Testis (tissue), 5 donors: ENCODE measurements at places on chromosomes 1 and 21. TPM values are rescaled to one million over a fixed set of nuclear protein-coding genes. Genes with fewer than 3 reads are reported as not detected.

S100A14 gene
- not detected for total RNA-seq

PROX1 gene
- 4.2 TPM for total RNA-seq

MEX3A gene
- 3.0 TPM for total RNA-seq

AKIRIN1 gene
- total RNA-seq, result 169 TPM

PKNOX1 gene
- total RNA-seq, result 22.1 TPM

BGLAP gene
- total RNA-seq, result 1.5 TPM

- no peaks in the 10 kb centered on the region for H3K27me3 ChIP-seq
- H3K27ac ChIP-seq, result peak overlapping the region; percentile 38
- H3K36me3 ChIP-seq, result no peaks in the 10 kb centered on the region
Measured at GRCh38 chr1:23103001-23103889, 65.4 kb downstream of the LUZP1 start.

DNA sequence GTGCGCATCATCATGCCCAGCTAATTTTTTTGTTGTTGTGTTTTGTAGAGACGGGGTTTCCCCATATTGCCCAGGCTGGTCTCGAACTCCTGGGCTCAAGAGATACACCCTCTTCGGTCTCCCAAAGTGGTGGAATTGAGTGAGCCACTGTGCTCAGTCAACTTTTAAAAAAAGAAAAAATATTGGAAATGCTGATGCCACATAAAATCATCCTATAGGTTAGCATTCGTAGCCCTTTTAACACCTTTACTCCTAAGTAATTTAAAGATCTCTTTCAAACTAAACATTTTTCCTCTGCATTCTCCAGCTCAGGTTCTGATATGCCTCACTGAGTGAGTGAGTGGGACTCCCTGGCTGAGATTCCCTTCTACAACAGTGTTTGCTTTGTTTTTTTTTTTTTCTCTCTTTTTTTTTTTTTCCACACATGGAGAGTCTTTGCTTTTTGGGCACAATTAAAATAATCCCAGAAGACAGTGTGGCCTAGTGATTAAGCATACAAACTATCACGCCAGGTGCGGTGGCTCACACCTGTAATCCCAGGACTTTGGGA, 74.0 kb downstream of the LPGAT1 start:
- no peak overlapping the region for H3K27ac ChIP-seq
- H3K4me1 ChIP-seq, result no peaks in the 10 kb centered on the region
- no peaks in the 10 kb centered on the region for H3K36me3 ChIP-seq
- no peak overlapping the region for H3K4me3 ChIP-seq
- H3K27me3 ChIP-seq, result no peaks in the 10 kb centered on the region

- H3K4me1 ChIP-seq, result no peaks in the 10 kb centered on the region
- H3K27ac ChIP-seq, result no peak overlapping the region
- no peaks in the 10 kb centered on the region for H3K36me3 ChIP-seq
- H3K4me3 ChIP-seq, result no peak overlapping the region
Measured at GRCh38 chr1:80533775-80534334, 1266.9 kb upstream of the ADGRL2 start.

DNA sequence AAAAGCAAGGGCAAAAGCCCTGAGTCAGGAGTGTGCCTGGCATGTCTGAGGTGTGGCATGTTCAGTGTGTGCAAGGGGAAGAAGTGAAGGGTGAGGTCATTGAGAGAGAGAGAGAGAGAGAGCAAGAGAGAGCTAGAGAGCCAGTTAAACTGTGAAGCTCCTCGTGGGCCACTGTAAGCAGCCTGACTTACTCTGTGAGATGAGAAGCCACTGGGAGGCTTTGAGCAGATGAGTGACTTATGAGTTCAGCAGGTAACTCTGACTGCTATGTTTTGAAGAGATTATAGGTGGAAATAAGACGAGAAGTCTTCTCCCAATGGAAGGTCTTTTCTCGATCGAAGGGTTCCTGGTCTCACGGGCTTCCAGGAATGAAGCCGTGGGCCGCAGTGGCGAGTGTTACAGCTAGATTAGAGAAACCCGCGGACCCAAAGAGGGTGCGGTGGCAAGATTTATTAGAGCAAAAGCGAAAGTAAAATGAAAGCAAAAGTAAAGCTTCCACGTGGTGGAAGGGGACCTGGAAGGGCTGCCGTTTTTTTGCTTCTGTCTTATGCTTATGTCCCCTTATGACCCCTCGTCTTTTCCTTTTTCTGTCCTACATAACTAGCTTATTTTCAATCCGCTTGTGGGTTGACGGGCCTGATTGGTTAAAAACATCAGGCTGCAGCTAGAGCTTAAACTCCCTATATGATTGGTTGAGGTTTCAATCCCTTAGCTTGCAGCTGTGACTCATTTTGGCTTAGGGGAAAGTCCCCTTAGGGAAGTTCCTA, 323.1 kb upstream of the FAM78B start:
- H3K27ac ChIP-seq, result no peak overlapping the region
- H3K4me1 ChIP-seq, result no peaks in the 10 kb centered on the region
- DNase-seq, result no peak
- peak overlapping the region; percentile 34 for H3K4me3 ChIP-seq
- H3K27me3 ChIP-seq, result no peaks in the 10 kb centered on the region
- no peaks in the 10 kb centered on the region for H3K36me3 ChIP-seq

- DNase-seq, result no peak
- H3K27ac ChIP-seq, result no peak overlapping the region
- H3K4me1 ChIP-seq, result no peaks in the 10 kb centered on the region
- H3K4me3 ChIP-seq, result no peak overlapping the region
- no peaks in the 10 kb centered on the region for H3K36me3 ChIP-seq
- no peaks in the 10 kb centered on the region for H3K27me3 ChIP-seq
Measured at GRCh38 chr1:82445827-82446226, 645.1 kb downstream of the ADGRL2 start.

DNA sequence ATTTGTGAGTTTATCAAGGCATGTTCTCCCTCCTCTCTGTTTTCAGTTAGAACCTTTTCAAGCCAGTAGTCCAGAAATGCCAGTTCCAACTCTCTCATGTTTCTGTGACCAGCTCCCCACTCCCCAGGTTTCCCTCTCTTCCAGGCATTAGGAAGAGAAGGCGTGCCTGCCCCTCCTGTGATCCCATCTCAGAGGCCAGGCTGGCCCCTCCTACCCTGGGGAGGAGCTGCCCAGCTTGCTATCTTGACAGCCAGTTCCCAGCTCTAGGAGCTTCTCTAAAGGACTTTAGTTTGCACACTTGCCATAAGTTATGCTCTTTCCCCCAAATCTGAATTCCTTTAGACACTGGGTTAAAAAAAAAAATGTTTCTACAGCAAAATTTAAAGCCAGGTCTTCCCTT, 8.9 kb downstream of the HYI start:
- H3K4me3 ChIP-seq, result no peak overlapping the region
- H3K4me1 ChIP-seq, result no peaks in the 10 kb centered on the region
- DNase-seq, result no peak
- no peak overlapping the region for H3K27ac ChIP-seq
- H3K27me3 ChIP-seq, result no peaks in the 10 kb centered on the region

- H3K4me1 ChIP-seq, result no peaks in the 10 kb centered on the region
- no peak overlapping the region for H3K27ac ChIP-seq
- H3K36me3 ChIP-seq, result no peaks in the 10 kb centered on the region
- no peak overlapping the region for H3K4me3 ChIP-seq
- no peaks in the 10 kb centered on the region for H3K27me3 ChIP-seq
Measured at GRCh38 chr1:239814306-239814881, 277.3 kb upstream of the FMN2 start.

- no peak overlapping the region for H3K27ac ChIP-seq
- DNase-seq, result peak; percentile 48
- H3K36me3 ChIP-seq, result no peaks in the 10 kb centered on the region
- H3K4me1 ChIP-seq, result peaks cover 8% of the 10 kb centered on the region
Measured at GRCh38 chr1:154847891-154848290, 22.2 kb downstream of the KCNN3 start.

GRCh38 chr1:163071405-163072255, 2.5 kb downstream of the RGS4 start:
- no peaks in the 10 kb centered on the region for H3K27me3 ChIP-seq
- H3K4me3 ChIP-seq, result no peak overlapping the region
- DNase-seq, result peak; percentile 82
- H3K36me3 ChIP-seq, result no peaks in the 10 kb centered on the region
- no peaks in the 10 kb centered on the region for H3K4me1 ChIP-seq

DNA sequence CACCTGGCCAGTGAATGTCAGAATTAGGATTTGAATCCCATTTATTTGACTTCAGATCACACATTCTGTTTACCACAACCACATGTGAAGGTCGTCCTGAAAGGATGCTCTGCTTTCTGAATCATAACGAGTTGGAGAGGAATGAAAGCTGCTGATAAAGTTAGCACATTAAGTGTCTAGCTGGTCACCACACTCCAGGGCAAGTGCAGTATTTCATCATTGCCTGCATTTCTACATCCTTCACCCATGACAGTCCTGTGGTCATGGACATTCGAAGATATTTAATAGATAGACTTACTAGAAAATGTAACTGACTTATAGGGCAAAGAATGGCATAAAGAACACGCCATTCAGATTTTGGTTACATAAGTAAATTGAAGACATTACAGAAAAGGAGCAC, 52.7 kb upstream of the ST6GALNAC3 start:
- no peak overlapping the region for H3K4me3 ChIP-seq
- no peak for DNase-seq
- H3K27ac ChIP-seq, result no peak overlapping the region

DNA sequence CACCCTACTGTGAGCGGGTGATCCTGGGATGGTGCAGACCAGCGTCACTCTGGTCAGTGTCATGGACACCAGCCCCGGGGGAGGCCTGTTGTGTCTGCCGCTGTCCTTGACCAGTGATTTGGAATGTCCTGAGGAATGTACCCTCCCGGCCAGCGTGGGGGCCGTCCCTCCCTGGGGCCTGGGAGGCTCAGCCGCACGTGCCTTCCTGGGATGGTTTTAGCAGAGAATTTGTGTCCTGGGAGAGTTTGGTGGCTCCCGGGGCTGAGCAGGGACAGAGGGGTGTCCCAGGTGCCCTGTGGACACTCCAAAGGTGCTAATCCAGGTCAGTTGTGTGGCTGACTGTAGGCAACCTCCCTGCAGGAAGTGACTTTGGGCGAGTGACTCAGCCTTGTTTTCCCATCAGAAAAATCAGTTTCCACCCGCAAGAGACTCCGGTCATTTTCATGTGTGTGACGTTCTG, 6.2 kb downstream of the ARHGEF16 start:
- no peaks in the 10 kb centered on the region for H3K36me3 ChIP-seq
- H3K4me3 ChIP-seq, result no peak overlapping the region
- peaks cover 40% of the 10 kb centered on the region for H3K4me1 ChIP-seq

GRCh38 chr1:224377676-224378006, 21.0 kb downstream of the CNIH4 start:
- H3K4me1 ChIP-seq, result no peaks in the 10 kb centered on the region
- no peak overlapping the region for H3K27ac ChIP-seq
- no peak for DNase-seq
- H3K27me3 ChIP-seq, result no peaks in the 10 kb centered on the region
- no peaks in the 10 kb centered on the region for H3K36me3 ChIP-seq

DNA sequence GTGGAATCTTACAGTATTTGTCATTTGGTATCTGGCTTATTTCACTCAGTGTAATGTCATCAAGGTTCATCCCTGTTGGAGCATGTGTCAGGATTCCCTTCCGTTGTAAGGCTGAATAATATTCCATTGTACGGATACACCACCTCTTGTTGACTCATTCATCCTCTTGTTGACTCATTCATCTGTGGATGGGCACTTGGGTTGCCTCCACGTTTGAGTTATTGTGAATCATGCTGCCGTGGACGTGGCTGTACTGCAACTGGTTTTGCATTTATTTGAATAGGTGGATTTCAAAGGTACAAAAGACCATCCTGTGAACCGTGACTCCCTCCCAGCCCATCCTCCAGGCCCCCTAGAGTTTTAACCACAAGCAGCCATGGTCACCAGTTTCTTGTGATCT, 11.9 kb upstream of the TCP10L start:
- no peak for DNase-seq
- no peaks in the 10 kb centered on the region for H3K4me1 ChIP-seq
- H3K27me3 ChIP-seq, result no peaks in the 10 kb centered on the region

- no peak overlapping the region for H3K27ac ChIP-seq
- H3K27me3 ChIP-seq, result no peaks in the 10 kb centered on the region
- DNase-seq, result no peak
- H3K36me3 ChIP-seq, result no peaks in the 10 kb centered on the region
Measured at GRCh38 chr1:202569393-202570322, 140.6 kb downstream of the SYT2 start.

DNA sequence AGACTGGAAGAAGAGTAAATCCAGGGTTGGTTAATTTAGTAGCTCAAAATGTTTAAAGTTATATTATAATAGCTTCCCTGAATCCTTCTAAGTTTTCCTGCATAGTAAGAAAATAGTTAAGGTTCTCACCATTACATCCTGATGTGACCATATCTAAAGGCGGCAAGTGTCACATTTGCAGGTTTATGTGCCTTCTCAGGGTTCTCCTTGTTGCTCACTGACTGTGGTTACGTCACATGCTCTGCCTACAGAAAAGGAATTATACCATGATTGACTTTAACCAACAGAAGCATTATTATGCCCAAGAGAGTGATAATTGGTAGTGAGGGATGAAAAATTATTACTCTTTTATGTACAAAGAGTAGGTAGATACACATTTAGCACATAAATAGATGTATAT, 539.8 kb downstream of the PTPRC start:
- no peaks in the 10 kb centered on the region for H3K4me1 ChIP-seq
- no peaks in the 10 kb centered on the region for H3K27me3 ChIP-seq
- no peak overlapping the region for H3K4me3 ChIP-seq
- no peak overlapping the region for H3K27ac ChIP-seq
- H3K36me3 ChIP-seq, result no peaks in the 10 kb centered on the region

GRCh38 chr1:214004795-214005194, 17.0 kb downstream of the PROX1 start:
- H3K27me3 ChIP-seq, result no peaks in the 10 kb centered on the region
- H3K4me3 ChIP-seq, result no peak overlapping the region
- DNase-seq, result no peak
- no peaks in the 10 kb centered on the region for H3K36me3 ChIP-seq

GRCh38 chr1:116833718-116834117, 76.0 kb upstream of the PTGFRN start:
- no peaks in the 10 kb centered on the region for H3K4me1 ChIP-seq
- H3K4me3 ChIP-seq, result no peak overlapping the region
- no peaks in the 10 kb centered on the region for H3K36me3 ChIP-seq
- H3K27me3 ChIP-seq, result no peaks in the 10 kb centered on the region

DNA sequence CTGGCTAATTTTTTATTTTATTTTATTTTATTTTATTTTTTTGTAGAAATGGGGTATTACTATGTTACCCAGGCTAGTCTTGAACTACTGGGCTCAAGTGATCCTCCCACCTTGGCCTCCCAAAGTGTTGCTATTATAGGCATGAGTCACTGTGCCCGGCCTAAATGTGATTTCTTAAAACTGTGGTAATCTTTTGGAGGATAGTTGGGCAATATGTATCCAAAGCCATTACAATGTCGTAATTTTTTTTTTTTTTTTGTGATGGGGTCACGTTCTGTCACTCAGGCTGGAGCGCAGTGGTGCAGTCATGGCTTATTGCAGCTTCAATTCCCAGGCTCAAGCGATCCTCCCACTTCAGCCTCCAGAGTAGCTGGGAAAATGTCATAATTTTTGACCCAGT, 14.2 kb downstream of the ETV3L start:
- DNase-seq, result no peak
- H3K4me3 ChIP-seq, result no peak overlapping the region

- no peaks in the 10 kb centered on the region for H3K36me3 ChIP-seq
- no peaks in the 10 kb centered on the region for H3K27me3 ChIP-seq
- H3K27ac ChIP-seq, result peak overlapping the region; percentile 84
- DNase-seq, result no peak
- H3K4me1 ChIP-seq, result peaks cover 60% of the 10 kb centered on the region
Measured at GRCh38 chr1:2208309-2209239, 14.0 kb upstream of the FAAP20 start.

- no peak overlapping the region for H3K27ac ChIP-seq
- no peaks in the 10 kb centered on the region for H3K36me3 ChIP-seq
- H3K27me3 ChIP-seq, result no peaks in the 10 kb centered on the region
- no peak for DNase-seq
- H3K4me3 ChIP-seq, result no peak overlapping the region
- H3K4me1 ChIP-seq, result peaks cover 5% of the 10 kb centered on the region
Measured at GRCh38 chr1:159849626-159850366, 12.7 kb downstream of the VSIG8 start.
